ENCODE measurements at places on chromosomes 2 and 18.

- DNase-seq: peak; percentile 92
These were observed 198.2 kb downstream of the PRKCE start for GRCh38 chr2:45849491-45850283.

- DNase-seq: no peak
These were observed 178.1 kb downstream of the TWIST2 start for GRCh38 chr2:239025951-239026461.

GRCh38 chr18:58496231-58496630 is 132.7 kb downstream of the ALPK2 start:
- peak; percentile 90 for DNase-seq

DNA sequence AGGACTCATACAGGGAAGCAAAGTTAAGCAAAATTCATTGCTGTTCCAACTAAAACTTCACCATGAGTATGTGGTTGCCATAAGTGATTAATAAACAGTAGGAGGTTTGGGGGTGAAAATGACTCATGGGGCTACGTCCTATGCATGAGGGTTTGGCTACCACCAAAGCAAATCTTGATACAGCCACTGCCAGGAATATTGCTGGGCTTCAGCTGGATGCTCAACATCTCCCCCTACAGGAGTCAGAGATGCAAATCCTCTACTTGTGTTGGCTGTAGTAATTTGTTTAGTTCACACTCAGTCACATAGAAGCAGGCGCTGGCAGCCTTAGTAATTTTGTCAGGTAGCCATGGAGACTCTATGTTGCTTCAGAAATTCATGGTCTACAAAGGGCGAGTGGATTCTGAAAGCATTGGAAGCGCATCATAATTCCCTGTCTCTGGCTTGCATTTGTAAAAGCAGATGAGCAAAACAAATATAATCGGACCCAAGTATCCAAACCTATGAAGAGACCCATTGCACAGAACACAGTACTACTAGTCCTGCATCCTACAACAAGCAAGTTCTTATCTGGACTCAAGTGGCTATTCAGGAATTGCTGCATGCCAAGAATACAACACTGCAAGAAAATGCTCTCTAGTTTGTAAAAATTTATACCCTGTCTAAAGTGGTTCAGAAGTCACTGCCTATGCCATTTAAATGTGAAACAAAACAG is 76.0 kb downstream of the CD28 start:
- peak; percentile 99 for DNase-seq

GRCh38 chr2:225272173-225272572 is 127.3 kb upstream of the NYAP2 start:
- DNase-seq: no peak

GRCh38 chr2:68417926-68418325 is 49.2 kb downstream of the FBXO48 start:
- DNase-seq: no peak

GRCh38 chr18:13264091-13265007 is 45.8 kb downstream of the LDLRAD4 start:
- DNase-seq: no peak

DNA sequence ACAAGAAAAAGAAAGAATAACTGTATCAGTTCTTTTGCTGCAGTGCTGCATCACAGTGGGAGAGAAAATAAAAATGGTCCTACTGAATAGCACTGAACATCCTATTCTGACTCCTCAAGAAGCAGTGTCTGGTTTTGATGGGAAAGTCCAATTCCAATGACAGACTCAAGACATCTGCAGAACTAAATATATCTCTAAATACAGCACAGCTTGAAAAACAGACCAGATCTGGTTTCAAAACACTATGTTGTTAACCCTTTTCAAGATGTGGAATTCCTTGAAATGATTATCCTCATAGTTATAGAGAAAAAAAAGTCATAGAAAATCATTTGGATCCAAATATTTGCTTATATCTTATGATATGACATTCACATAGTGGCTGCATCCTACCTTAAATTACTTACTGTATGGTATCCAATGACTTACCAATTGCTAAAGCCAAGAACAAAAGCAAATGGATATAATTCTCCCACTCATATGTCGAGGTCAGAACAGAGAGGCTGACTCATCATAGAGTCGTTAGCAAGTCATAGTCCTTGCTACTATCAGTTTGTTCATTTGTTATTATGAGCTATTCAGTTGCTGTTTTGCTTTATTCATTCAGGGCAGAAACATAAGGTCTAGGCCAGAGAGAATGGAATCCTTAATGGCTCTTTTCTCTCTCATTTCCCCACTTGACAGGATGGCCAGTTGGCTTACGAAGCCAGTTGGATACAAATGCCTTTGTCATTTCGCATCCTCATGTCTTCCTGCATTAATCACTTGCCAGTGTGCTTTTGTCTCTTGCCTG is 62.5 kb upstream of the ACVR2A start:
- DNase-seq: peak; percentile 89

DNA sequence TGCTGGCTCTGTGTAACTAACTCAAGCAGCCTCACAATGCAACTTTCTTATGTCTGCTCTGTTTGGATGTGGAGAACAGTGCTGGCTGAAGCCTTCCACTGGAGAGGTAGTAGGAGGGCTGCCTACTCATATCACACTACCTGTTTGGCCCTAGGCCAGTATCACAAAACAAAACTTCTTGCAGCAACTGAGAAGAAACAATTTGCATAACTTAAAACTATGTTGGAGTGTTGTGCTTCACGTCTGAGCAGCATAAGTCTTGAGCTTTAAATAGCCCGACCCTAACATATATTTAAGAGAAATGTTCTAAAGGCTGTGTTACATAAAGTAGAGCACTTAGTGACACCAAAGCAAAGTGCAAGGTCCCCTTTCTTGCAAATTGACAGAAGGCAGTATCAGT is 204.9 kb upstream of the ACVR2A start:
- no peak for DNase-seq

Measured in fibroblast of mammary gland (primary cell).